Retinal pigment epithelial cell (primary cell): ENCODE measurements at places on chromosomes 1 and 21.

DNA sequence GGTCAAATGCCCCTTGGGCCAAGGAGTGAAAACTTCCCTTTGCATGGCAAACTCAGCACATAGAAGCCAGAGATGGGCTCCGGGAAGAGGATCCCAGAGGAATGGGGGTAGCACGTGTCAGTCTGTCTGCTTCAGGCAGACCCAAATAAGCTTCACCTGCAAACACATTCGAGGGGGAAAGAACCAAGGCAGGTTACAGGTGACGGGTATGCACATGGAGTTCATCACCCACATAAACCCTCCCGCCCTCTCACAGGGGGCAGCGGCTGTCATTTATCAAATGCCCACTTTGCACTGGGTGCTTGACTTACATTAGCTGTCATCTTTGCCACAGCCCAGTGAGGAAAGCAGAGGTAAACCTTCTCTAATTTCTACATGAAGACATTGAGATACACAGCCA, 73.0 kb upstream of the TLR5 start:
- no peak for DNase-seq

- no peak for DNase-seq
These were observed 51.6 kb downstream of the IRF2BP2 start for GRCh38 chr1:234558330-234558836.

DNA sequence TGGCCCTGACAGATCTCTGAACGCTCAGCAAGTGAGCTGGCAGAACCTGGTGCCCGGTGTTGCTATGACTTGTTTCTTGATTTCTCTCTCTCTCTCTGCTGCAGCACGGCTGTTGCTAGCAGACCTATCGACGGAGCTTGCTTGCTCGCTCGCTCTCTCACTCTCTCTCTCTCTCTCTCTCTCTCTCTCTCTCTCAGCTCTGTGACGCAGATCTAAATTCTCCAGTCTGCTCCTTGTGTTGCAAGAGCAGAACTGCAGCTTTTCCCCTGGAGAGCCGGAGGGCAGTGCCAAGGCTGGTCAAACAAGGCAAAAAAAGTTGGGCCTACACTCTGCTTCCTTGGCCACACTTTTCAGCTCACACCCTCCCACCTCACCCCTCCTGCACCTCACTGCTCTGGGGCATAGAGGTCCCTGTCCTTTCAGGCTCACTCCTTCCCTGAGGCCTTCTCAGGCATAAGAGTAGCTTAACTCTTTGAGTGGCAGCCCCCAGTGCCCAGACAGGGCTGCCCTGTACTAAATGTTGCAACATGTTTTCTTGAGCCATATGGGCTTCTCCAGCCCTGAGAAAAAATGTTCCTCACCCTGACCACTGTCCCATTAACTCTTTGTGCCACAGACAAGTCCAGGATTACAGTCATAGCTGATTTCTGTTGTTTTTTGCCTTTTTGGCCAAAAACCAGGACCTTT, 72.2 kb downstream of the CD46 start:
- DNase-seq = peak; percentile 96

GRCh38 chr1:228411548-228412430, 4.9 kb downstream of the TRIM17 start:
- no peak for DNase-seq

GRCh38 chr1:6500544-6501278, 9.2 kb upstream of the PLEKHG5 start:
- DNase-seq = no peak

- no peak for DNase-seq
These were observed 22.4 kb downstream of the CHI3L2 start for GRCh38 chr1:111249960-111250359.

DNA sequence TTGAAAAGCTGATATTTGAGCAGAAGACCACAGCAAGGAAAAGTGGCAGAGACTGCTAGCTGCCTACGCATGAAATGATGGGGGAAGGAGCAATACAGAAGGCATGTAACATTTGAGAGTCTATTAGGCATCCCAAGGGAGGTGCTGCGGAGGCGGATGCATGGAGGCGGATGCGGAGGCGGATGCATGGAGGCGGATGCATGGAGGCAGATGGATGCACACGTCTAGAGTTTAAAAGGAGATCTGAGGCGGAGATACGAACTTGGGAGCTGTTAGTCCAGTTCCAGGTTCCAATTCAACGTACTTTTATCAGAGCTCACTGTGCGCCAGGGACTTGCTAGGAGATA, 744 bp upstream of the DDX20 start:
- peak; percentile 5 for DNase-seq
